ENCODE measurements at places on chromosomes 7 and 10. TPM values are rescaled to one million over a fixed set of nuclear protein-coding genes. Genes with fewer than 3 reads are reported as not detected.

The PSMG3 gene
- total RNA-seq, result 91.1 TPM

The KCNMA1 gene
- 28.6 TPM for total RNA-seq

GRCh38 chr10:5576780-5577624, 52.2 kb downstream of the CALML3 start:
- DNase-seq, result no peak

DNA sequence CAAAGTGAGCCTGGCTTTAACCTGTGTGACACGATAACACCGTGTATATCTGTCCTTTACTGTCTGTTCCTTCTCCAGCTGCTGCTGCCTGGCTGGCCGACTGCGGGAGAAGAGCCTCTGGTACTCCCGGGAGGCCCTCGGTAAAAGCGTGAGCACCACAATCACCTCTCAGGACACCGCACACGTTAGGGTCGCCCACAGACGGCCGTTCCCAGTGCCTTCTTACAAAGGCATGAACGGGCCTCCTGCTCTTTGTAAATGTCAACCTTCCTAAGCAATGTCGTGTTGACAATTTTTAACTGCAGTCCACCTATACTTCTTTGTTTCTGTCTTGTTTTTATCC, 177.6 kb downstream of the DIP2C start:
- DNase-seq, result no peak

The OR2A1 gene
- not detected for total RNA-seq

GRCh38 chr10:60123668-60124067, 217.3 kb upstream of the CCDC6 start:
- DNase-seq, result no peak

- no peak for DNase-seq
These were observed 69.4 kb downstream of the KIAA1217 start for GRCh38 chr10:24278176-24278889.

Data from LHCN-M2 (cell line).